ENCODE measurements at places on chromosomes 12 and 14.

- no peak for DNase-seq
Measured at GRCh38 chr14:57293866-57294837, 25.4 kb downstream of the AP5M1 start.

DNA sequence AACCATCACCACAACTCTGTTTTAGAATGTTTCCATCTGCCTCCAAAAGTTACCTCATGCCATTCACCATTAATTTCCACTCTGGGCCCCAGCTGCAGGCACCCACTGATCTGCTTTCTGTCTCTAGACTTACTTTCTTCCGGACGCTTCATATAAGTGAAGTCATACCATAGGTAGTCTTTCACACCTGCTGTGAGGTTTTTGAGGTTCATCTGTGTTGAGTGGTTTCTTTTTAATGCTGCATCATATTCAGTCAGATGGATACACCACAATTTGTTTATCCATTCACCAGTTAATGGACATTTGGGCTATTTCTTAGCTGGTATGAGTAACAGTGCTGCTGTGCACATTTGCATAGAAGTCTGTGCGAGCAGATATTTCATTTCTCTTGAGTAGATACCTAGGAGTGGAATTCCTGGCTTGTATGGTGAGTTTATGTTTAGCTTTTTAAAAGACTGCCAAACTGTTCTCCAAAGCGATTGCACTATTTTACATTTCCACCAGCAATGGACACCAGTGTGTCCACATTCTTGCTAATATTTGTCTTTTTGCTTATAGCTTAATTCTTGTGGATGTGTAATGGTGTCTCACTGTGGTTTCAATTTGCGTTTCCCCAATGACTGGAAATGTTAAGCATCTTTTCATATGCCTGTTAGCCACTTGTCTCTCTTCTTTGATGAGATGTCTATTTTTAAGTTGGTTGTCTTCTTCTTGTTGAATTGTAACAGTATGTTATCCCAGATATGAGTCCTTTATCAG lies 48.3 kb downstream of the ZFYVE21 start:
- no peak for DNase-seq

- no peak for DNase-seq
Measured at GRCh38 chr12:104164634-104165033, 26.6 kb upstream of the NFYB start.

- no peak for DNase-seq
Measured at GRCh38 chr12:9687228-9687627, 17.7 kb downstream of the CLEC2D start.

- peak; percentile 40 for DNase-seq
Measured at GRCh38 chr14:21498540-21499526, 12.3 kb downstream of the METTL3 start.

DNA sequence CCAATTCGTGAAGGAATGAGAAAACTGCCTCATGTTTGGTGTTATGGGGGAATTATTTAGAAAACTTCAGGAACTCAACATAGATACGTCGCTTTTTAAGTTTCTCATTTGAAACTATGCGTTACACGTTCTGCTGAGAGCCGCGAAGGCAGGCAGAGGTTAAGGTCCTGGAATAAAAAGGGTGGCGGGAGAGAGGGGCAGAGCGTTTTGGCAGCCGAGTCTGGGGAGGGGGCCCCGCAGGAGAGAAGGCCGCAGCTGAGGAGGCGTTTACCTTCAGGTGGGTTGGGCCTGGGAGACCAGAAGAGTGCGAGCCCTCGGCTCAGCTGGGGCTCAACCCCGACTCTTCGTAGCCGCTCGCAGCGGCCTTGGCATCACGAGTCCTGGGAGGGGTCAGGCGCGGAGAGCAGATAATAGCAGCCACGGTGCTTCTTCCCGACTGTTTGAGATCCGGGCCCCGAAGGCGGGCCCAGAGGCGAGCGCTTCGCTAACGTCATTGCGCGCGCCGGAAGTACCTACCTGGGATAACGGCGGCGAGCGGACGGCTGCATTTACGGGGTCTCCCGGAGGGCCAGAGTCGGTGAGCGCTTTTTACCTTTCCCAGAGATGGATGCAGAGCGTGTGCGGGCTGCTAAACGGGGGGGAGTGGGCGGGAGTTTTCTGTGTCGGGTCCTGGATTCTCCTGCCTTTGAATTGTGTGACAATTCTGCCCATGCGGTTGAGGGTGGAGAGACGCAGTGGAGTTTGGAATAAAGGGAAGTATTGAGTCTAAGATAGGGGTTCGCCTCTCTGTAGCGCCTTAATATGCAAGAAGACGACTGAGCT lies at the start of the genes PPHLN1 and ZCRB1:
Gene PPHLN1 (plus strand): TSS at position 515 of the 822 bp plus-strand sequence. CDS start 9,736 bp downstream, outside the sequence.
Gene ZCRB1 (minus strand): TSS at position 442 of the 822 bp plus-strand sequence. CDS start 1,992 bp downstream, outside the sequence.
- peak; percentile 80 for DNase-seq

GRCh38 chr12:116672010-116672409 lies 65.9 kb downstream of the SPRING1 start:
- no peak for DNase-seq

- DNase-seq = no peak
Measured at GRCh38 chr12:94817695-94818075, 167.3 kb upstream of the TMCC3 start.

GRCh38 chr12:15664491-15664890 lies 124.7 kb downstream of the EPS8 start:
- no peak for DNase-seq

GRCh38 chr12:75913502-75914351 lies 117.8 kb downstream of the PHLDA1 start:
- DNase-seq = peak; percentile 68

- DNase-seq = no peak
Measured at GRCh38 chr14:77965919-77966435, 166.1 kb downstream of the ADCK1 start.

DNA sequence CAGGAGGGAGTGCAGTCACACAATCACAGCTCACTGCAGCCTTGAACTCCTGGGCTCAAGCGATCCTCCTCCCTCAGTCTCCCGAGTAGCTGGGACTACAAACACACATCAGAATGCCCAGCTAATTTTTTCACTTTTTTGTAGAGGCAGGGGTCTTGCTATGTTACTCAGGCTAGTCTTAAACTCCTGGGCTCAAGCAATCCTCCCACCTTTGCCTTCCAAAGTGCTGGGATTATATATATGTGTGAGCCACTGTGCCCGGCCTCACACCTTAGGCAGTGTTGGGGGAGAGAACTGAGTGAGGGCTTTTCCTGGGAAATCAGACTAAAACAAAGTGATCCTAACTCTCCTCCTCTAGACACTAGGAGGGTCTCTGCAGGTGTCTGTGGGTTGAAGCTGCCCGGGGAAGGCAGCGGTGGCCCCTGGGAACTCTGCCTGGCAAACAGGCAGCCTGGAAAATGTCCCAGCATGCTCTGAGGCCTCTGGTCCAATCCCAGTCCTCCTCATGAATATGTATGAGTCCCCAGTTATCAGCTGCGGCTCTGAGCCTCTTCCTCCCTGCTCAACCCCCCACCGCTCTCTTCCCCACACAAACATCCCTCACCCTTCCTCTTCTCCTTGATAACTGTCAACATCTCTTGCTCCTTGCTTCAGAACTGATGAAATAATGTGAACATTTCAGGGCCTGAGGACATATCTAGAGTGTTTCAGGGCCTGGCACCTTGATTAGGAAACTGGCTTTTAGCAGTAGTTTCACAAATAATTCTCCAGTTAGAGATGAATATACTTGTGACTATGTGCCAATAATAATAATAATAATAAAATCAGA lies 7.9 kb upstream of the NAA25 start:
- no peak for DNase-seq

DNA sequence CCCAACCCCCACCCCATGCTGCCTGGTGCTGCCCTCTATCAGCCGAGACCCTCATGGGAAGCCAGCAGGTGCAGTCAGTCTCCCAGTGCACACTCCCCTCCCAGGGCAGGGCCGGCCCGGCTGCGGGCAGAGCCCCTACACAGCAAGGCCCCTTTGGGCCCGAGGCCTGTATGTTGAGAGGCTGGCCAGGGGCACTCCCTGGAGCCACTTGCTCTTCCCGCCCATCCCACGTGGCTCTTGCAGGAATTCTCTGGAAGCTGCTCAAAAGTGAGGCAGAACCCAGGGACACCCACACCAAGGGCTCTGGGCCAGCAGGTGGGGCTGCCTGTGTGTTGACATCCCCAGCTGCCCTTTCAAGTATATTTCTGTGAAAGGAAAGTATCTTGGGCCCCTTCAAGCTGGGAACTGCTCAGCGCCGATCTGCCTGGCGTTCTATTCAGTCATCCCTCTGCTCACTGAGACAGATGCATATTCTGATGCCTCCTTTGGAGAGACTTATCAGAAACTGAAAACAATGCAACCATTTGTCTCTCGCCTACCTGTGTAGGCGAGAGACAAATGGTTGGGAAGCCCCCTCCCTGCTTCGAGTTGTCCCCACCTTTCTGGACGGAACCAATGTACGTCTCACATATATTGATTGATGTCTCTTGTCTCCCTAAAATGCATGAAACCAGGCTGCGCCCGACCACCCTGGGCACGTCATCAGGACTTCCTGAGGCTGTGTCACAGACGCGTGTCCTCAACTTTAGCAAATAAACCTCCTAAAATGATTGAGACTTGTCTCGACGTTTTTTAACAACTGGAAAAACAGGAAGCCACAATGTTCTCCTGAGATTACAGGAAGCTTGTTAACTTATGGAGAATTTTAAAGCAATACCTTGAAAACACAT lies 6.0 kb downstream of the GPR132 start:
- DNase-seq = peak; percentile 66

GRCh38 chr14:90678420-90678819 lies 137.8 kb downstream of the TTC7B start:
- no peak for DNase-seq

GRCh38 chr12:122333142-122334087 lies 67.1 kb upstream of the VPS33A start:
- DNase-seq = no peak

GRCh38 chr12:13777374-13777773 lies 204.0 kb downstream of the GRIN2B start:
- DNase-seq = no peak
